ENCODE measurements at places on chromosomes 6 and 20.

DNA sequence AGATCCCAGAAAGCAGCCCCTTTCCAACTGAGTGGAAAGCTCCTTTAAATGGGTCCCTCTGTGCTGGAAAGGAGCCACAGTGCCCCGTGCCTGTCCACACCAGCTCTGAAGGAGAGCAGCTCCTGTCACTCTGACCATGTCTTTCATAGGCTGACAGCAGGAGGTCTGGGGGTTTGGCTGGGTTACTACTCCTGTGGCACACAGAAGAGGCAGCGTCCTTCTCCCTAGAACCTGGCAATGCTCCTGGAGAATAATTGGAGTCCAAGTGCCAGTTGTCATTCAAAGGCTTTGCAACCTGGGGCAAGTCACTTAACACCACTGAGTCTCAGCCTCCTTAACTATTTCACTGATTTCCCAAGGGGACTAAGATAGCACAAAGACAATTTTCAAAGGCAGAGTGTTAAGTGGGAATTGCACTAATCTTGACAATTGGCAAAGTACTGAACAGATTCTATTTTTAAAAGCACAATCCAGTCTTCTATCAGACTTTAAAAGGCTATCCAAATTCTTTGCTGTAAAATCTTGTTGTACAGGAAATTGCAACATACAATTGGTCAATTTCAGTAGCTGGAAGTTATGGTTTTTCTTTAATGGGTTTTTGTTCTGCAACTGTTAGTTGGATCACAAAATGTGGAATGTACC is 457.2 kb downstream of the KIF16B start:
- ATAC-seq = no peak

GRCh38 chr6:85670573-85670972 is 27.9 kb upstream of the SYNCRIP start:
- ATAC-seq = no peak

DNA sequence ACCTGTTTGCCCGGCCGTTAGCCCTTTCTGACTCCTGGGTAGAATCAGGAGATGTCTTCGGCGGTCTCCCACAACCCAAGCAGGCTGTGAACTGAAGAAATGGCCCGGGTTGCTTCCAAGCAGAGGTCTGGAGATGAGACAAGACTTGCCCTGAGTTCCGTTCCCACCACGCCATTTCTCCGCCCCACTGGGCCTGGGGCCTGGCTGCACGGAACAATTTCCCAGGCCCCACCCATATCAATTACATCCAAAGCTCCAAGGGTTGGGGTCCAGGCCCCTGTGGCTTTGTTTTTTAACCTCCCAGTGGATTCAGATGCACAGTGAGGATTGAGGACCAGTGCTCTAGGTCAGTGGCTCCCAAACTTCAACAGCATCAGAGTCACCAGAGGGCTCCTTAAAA is 214.5 kb upstream of the ARID1B start:
- no peak for ATAC-seq

DNA sequence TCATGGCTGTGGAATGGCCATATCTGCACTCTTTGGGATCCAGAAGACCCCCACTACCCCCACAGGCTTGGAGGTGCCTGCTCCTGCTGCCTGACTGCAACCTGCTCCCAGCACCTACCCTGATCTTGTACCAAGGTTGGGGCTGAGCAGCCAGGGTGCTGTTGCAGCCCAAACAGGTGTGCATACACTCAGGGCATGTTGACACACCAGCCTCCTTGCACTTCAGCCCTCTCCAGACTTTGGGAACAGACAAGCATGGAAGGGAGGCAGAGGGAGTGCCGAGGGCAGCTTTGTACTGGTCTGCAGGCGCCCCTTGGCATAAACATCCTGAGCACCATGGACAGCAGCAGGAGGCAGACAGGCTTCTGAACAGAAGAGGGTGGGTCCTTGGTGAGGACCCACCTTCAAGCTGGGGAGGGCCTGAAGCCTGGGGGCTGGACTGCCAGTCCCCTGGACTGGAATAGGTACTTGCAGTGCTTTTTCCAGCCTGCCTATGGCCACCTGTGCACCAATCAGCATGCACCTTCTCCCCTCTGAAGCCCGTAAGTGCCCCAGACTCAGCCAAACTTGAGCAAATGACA is 1675.8 kb downstream of the HACE1 start:
- ATAC-seq = no peak

GRCh38 chr20:37869334-37869861 is 33.5 kb upstream of the VSTM2L start:
- no peak for ATAC-seq

GRCh38 chr6:39301606-39302005 is 12.6 kb downstream of the KCNK17 start:
- no peak for ATAC-seq

DNA sequence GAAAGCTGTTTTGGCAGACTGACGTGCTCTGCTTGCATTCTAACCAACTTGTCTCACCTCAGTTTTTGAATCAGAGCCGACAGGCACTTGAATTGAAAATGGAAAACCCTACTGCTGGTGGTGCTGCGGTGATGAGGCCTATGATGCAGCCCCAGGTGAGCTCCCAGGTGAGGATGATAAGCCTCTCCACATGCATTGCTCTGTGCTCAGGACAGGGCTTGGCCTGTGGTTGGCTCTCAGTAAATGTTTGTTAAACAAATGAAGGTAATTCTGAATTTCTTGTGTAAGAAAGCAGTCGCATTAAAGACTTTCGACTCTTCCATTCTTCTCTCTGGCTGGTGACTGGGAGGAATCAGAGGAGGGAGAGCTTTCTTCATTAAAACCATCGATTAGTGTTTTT is 136.3 kb downstream of the SULF2 start:
- no peak for ATAC-seq

Data from esophagus mucosa (tissue), 1 donor.